ENCODE measurements at places on chromosomes 7 and 10.
A peak's percentile ranks its signal among the peaks of the same experiment; 100 is the strongest.

- DNase-seq, result peak; percentile 27
These were observed at the start of gene PAPSS2 for GRCh38 chr10:87659571-87660483. Gene PAPSS2 (plus strand): TSS chr10:87659878. CDS start chr10:87659982, 104 bp downstream.

- DNase-seq, result no peak
These were observed 63.1 kb downstream of the ZNF37A start for GRCh38 chr10:38157270-38157685.

DNA sequence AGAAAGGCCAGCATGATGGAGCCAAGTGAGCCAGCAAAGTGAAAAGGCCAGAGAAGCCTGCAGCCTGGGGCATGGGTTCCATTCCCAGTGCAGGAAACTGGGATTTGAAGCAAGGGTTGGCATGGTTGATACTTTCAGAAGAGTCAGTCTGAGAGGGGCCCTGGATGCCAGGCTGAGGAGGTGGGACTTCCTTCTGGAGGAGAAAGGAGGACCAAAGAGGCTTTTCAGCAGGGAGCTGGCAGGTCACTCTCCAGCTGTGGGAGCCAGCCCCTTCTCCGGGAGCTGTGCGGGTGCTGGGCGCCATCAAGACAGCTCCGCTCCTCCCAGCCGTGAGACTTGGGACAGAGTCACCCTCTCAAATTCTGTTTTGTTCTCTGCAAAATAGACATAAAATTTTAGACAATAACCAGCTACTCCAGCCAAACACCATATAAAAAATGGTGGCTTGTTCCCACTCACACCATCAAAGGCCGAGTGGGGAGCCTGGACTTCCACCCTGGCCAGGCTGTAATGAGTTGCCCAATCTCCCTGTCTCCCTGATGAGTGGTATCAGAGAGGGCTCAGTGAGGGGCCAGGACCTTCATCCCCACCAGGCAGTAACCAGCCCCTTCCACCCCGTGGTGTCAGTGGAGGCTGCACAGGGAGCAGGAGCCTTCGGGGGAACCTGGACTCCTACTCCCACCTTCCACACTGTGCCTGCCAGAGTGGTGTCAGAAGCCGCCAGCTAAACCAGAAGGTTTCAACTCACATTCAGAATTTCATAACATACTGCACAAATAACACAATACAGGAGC is 133.6 kb upstream of the RET start:
- no peak for DNase-seq

GRCh38 chr10:6925146-6925545 is 345.1 kb upstream of the PRKCQ start:
- DNase-seq, result no peak

GRCh38 chr7:148037044-148037443 is 553.5 kb upstream of the C7orf33 start:
- DNase-seq, result no peak

GRCh38 chr7:101125989-101126650 is 784 bp upstream of the SERPINE1 start:
- DNase-seq, result no peak

- no peak for DNase-seq
These were observed 95.5 kb downstream of the CTBP2 start for GRCh38 chr10:125064681-125065492.

- no peak for DNase-seq
These were observed 91.4 kb downstream of the EXOC4 start for GRCh38 chr7:133344275-133344674.

DNA sequence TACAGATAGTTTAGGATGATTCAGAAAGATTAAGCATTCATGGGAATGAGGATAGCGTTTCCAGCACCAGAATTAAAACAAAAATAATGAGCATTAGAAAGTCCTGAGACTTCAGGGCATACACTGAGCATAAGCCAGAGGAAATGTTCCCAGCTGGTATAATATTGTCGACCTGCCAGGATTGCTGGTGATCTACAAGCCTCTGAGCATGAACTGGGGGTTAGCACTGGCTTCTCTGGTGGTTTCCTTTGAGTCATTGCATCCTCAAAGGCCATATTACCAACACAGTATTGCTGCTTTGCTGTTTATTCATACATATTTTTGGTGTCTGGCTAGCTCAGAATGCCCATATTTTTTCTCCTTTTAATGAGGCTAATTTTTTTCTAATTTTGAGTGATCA is 10.7 kb upstream of the ATRNL1 start:
- DNase-seq, result no peak

DNA sequence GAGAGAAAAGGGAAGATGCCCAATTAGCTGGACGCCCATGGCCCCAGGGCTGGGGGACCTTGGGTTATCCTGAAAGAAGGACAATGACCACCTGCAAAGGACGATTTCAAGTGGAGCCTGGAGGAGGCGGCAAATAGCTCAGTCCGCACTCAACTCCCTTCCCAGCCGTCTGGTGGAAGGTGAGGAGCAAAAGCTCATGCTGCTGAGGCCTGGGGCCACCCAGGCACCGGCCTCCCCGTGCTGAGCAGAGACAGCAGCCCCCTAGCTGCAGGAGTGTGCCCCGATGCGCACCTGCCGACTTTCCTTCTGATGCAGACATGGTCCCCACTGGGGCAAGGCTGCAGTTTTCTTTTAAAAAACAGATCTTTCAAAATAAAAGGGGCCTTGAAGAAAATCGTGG is 7.9 kb downstream of the FAM20C start:
- no peak for DNase-seq

DNA sequence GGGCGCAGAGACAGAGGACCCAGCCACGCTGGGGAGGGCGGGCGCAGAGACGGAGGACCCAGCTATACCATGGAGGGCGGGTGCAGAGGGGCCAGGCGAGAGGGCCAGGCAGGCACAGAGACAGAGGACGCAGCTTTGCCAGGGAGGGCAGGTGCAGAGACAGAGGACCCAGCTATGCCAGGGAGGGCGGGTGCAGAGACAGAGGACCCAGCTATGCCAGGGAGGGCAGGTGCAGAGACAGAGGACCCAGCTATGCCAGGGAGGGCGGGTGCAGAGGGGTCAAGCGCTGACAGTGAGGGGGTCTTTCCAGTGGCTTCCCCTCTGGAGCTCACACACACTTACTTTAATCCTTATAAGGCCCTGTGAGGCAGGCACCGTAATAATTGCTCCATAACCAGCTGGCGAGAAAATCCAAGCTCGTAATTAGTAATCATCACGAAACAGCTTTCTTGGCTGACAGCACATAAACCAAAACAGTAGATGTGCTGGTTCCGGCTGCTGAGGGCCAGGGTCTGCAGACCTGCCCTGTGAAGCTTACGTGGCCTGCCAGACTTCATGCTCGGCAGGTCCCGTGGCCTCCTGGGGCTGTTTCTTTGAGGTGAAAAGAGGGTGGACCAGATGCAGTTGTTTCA is 137.2 kb downstream of the VIPR2 start:
- DNase-seq, result peak; percentile 3

GRCh38 chr7:94183289-94183749 is 179.2 kb upstream of the BET1 start:
- no peak for DNase-seq

Measured in activated naive CD4-positive, alpha-beta T cell treated with anti-CD3 and anti-CD28 coated beads, Interleukin-2, amount 50 U/mL, for 16 hours (primary cell).